Muscle of arm (tissue), 14 donors: ENCODE measurements at places on chromosomes 12 and 14.

GRCh38 chr12:70402597-70402996 is 36.5 kb downstream of the KCNMB4 start:
- no peak for DNase-seq

- no peak for DNase-seq
Observed at GRCh38 chr12:85672436-85672835, 163.8 kb downstream of the RASSF9 start.

GRCh38 chr14:65077318-65077717 is 25.0 kb downstream of the MAX start:
- no peak for DNase-seq

- no peak for DNase-seq
Observed at GRCh38 chr12:126890097-126890496, 1376.9 kb upstream of the TMEM132C start.

DNA sequence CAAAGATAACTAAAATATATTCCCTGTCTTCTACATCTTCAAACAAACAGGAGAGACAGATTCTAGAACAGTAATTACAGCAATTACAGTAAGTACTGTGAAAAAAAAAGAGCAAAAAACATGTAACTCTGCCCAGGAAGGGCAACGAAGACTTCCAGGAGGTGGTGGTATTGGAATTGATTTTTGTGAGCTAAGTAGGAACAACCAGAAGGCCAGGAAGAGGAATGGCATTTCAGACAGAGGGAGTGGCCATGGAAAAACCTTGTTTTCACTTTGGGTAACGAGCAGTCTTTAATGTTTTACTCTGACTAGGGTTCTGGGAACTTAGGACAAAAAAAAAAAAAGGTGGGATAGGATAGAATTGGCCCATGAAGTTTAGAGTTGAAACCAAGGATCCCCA is 196.3 kb upstream of the PLEKHG7 start:
- no peak for DNase-seq

DNA sequence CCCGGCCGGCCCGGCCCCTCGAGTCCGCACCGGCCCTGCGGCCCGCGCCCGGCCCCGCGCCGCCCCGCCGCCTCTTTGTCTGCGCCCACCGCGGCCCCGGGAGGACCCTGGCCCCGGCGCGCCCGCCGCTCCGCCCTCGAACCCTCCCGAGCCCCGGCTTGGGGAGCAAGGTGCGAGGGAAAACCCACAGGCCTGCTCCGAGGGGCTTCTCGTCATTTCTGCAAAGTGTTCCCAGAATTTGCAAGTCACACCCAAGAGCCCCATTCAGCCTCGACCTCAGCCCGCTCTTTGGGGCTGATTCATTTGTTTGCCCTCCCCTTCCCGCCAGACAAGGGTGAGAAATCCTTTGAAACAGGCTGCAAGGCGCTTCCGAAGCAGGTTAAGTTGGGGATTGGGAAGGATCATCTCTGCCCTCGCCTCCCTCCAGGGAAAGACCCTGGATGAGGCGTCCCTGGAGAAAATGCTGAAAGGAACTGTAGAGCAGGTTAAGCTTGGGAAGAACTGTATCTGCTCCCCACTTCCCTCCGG is 325 bp upstream of the CLIP1 start:
- DNase-seq = peak; percentile 24

DNA sequence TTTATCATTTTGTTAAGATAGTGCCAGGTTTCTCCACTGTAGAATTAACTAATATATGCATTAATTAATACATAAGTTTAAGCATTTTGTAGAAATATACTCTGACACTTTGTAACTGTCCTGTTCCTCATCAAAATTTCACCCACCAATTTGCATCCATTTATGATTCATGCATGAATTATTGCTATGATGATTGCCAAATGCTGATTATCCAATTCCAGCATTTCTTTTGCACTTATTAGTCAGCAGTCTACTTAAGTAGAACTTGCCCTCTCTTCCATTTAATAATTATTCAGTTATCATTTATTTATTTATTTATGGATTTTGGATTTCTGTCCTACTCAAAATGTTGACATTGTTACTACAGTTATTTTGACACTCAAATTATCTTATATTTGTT is 72.2 kb downstream of the SLC6A15 start:
- no peak for DNase-seq

DNA sequence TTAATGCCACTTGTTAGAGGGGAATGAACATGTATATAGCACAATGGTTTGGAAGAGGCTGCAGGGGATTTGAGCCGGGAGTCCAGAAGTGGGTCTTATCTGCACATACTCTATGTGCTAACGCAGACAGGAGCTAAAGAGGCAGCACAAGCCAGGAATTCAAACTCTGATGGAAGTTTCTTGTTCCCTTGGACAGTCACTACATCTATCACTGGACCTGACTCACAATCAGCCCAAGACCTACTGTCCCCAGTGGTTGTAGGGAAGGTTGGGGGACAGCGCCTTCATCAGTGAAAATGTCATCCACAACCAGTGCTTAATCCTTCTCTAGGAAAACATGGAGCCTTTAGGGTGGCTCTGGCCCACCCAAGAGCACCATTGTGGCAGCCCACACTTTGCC is 107.8 kb downstream of the GCH1 start:
- DNase-seq = no peak

DNA sequence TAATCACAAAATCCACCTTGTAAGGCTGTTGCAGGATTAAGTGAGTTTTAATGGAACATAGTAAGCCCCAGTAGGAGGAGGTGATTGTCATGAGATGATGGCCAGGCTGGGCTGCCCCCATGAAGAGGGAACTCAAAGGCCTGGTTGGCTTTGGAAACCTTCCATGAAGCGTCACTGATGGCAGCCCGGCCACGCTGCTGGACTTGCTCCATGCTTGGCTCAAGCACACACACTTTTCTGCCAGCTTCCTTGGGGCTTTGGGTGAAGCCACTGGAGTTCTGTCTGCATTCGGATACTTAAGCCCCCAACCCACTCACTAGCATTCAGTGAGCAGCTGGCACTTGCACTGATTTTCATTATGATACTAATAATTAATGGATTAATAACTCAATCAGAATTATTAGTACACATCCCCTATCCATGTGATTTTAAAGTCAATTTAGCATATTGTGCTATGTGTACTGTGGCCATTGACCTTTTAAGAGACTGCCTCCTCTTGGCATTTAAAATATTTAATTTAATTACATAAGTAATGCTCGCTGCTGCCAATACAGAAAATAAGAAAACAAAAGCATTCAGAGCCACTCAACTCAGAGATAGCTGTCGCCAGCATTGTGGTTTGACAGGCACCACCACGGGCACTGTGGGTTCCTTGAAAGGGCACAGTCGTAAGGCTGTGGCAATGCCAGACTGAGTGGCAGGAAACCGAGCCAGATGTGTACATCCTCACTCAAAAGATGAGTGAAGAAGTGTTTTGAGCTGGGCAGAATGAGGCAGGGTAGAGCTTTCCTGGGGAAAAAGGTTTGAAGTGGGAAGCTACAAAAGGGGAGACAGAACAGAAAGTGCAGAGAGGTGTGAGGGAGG is 15.9 kb downstream of the KRT85 start:
- DNase-seq = no peak

- DNase-seq = no peak
Observed at GRCh38 chr14:42335918-42336317, 729.2 kb downstream of the LRFN5 start.

DNA sequence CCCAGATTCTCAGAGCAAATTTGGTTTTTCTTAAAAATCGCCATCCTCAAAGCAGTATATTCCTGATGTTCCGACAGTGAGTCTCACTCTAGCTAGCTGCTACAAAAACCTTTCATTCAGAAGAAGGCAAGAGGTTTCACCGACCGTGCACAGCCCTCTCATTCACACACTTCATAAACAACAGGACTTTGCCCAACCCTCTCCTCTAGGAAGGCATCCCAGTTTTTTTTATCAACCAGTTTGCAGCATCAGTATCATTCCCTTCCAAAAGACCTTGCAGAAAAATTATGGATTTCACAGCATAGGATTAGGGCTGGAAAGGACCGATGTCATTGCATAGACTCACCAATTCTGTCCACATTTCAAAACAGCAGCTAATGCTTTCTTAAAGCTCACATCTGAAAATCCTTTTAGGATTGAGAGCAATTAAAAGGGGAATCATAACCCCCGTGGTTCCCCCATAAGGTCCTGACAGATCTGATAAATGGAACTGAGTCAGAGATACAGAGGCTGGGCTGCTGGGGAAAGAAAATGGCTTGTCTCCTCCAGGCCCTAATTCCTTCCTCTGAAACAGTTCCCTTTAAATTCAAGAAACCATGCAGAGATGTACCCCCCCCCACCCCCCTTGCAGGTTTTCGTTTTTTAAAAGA is 597 bp downstream of the SVOP start:
- DNase-seq = no peak

DNA sequence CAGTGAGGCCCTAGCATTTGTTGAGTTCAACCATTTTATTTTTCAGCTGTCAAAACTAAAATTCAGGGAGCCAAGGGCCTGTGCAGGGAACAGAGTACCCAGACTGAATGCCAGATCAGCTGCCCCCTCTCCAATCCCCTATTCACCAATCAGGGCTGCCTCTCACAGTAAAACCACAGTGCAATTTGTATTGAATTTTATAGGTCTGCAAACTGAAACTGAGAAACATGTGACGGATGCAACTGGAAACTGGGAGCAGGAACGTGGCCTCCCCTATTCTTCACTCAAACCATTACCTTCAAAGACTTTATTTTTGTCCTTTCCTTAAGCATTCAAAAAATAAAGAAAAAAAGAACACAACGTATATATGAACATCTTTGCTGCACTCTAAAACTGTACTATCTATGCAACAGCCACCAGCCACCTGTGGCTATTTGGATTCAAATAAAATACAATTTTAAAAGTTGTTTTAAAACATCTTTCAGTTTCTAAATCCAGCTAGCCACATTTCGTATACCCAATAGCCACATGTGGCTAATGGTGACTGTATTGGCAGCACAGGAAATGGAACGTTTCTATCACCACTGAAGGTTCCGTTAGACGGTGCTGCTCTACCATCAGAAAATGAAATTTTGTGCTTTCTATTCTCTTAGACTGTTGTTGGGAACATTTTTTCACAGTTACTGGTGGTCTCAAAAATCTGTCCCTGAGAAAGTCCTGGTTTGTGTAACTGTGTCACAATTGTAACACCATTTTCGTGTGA is 371.3 kb upstream of the FAR2 start:
- DNase-seq = no peak

DNA sequence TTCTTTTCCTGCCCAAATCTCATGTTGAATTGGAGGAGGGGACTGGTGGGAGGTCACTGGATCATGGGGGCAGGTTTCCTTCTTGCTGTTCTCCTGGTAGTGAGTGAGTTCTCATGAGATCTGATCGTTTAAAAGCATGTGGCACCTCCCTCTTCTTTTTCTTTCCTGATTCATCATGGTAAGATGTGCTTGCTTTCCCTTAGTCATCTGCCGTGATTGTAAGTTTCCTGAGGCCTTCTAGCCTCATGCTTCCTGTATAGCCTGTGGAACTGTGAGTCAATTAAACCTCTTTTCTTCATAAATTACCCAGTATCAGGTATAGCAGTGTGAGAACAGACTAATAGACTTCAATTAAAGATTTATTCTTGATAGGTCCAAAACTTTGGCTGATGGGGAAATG is 83.5 kb downstream of the CAND1 start:
- no peak for DNase-seq

DNA sequence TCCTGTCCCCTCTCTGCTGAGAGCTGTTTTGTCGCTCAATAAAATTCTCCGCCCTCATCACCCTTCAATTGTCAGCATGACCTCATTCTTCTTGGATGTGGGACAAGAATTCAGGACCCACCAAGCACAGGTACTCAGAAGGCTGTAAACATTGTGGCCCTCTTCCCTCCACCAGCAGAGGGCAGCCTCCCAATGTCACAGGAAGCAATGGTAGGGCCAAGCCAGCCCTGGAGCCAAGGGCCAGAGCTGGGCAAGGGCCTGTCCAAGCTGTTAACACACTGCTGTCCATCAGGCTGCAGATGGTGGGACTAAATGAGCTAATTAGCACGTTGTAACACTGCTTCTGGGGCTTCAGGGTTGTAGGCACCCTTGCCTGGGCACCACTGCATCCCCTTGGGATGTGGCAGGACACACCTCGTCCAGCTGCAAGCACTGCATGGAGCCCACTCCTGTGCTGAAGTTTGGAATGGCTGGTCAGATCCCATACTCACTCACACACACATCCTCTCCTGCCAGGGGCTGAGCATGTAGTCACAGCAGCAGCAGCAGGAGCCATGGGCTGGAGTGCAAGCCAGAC is 62.7 kb upstream of the HECTD1 start:
- no peak for DNase-seq

DNA sequence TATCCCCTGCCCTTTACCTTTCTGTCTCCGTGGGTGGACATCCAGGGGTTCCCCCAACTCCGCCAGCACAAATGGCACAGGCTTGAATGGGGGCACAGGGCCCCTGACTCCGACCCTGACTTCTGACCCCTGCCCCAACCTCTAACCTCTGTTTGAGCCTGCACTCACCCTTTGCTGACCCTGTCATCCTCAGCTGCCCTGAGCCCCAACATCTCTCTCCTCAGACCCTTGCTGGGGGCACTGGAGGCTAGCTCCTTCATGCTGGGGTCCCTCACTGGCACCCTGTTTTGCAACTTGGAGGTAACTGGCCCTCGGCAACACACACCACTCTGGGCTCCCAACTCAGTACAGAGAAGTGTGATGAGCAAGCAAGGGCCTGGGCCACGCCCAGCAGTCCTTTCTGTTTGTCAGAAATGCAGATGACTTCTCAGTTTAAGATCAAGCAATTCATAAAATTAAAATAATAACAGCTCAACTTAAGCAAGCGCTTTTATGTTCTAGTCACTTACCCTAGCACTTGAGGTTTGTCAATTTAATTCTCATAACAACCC is 2.1 kb downstream of the IFI27 start:
- no peak for DNase-seq

- DNase-seq = no peak
Observed at GRCh38 chr14:51865953-51866747, 5.7 kb downstream of the GNG2 start.

GRCh38 chr12:132695431-132695830 is 8.0 kb downstream of the PXMP2 start:
- no peak for DNase-seq

DNA sequence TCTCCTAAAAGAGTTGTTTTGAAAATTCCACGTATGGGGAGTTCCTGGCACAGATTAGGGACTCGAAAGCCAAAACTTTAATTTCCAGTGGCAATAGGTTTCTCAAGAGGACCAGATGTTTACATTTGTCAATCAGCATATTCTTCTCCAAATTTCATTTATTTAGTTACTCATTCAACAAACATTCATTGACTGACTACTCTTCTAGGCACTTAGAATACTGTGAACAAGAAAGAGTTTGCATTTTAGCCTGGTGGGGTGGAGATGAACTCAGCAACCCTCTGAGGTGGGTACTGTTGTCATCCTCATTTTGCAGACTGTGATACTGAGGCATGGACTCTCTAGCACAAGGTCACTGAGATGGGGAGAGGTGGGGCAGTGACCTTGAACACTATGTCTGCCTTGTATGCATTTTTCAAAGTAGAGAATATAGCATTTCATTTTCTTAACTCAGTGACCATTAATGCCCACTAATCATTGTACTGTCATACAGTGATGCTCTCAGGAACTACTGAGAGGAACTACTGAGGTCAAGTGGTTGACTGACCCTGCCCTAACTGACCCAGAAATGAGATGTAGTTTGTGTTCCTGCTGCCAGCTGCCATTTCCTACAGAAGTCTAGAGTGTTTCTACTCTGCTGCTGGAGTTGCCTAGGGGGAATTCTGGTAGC is 2.2 kb downstream of the L3HYPDH start:
- no peak for DNase-seq
